Neural progenitor cell (in vitro differentiated cells): ENCODE measurements at places on chromosomes 11 and 22.

DNA sequence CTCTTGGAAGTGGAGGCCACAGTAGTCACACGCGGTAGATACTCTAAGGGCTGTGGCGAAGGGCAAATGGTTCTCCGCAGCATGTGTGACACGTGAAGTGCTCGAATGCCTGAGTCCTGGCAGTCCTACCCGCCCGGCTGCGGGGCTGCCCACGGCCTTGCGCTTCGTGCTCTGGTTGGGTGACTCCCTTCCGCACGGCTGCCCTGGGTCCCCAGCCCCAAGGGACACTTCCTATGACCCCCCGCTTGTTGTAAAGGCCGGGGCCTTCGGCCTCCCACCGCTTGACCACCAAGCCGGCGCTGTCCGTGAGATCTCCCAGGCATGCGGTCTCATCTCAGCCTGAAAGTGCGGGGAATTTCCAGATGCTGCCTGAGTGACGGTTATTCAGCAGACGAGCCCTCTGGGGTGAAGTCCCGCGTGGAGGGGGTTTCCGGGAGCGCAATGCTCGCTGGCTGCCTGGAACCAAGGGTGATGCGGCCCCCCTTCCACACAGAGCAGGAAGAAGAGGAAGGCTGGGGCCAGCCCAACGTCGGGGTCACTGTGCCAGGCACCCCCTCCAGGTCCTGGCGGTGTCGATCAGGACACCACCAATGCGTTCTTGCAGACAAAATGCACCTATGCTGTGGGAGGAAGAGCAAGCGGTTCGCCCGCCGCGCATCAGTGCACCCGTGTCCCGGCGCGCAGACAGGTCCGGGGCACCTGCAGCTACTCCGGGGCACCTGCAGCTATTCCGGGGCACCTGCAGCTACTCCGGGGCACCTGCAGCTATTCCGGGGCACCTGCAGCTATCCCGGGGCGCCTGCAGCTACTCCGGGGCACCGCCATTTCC, 171.2 kb downstream of the OPCML start:
- no peaks in the 10 kb centered on the region for H3K36me3 ChIP-seq
- no peaks in the 10 kb centered on the region for H3K27me3 ChIP-seq
- DNase-seq: no peak
- H3K27ac ChIP-seq: no peak overlapping the region
- H3K4me3 ChIP-seq: no peak overlapping the region

GRCh38 chr11:63406458-63406857, 36.9 kb downstream of the SLC22A9 start:
- H3K36me3 ChIP-seq: no peaks in the 10 kb centered on the region
- no peaks in the 10 kb centered on the region for H3K27me3 ChIP-seq
- no peak for DNase-seq
- H3K4me3 ChIP-seq: no peak overlapping the region
- no peak overlapping the region for H3K27ac ChIP-seq

DNA sequence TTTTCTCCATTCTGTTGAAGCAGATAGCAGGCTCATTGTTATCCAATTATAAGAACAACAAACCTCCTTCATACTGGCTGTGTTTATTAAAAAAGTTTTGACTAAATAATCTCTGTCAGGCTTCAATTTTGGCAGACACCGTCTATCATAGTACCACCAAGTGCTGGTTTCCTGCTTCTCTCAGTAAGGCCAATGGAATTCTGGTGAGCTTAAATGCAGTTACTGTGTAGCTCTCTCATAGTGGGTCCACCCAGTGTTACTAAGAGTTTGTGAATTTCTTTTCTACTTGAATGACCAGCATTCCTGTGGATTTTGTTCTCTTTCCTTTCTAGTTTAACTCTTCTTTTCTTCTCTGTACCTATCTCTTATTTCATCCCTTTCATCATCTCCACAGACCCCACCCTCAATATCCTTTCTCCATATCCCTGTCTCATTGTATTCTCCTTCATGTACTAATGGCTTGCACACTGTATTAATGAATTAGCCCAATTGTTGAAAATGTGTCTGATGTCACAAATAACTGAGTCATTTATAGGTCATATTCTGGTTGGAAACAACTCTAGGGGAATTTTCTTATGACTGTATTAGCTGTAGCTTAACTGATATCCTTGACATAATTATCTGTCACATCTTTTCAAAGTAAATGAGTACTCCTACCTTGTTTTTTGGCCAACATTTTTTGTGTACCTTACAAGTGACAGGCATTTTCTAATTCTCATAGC, 372.1 kb downstream of the FAT3 start:
- H3K36me3 ChIP-seq: no peaks in the 10 kb centered on the region
- no peak for DNase-seq
- no peaks in the 10 kb centered on the region for H3K4me1 ChIP-seq
- H3K4me3 ChIP-seq: no peak overlapping the region
- H3K27me3 ChIP-seq: no peaks in the 10 kb centered on the region

GRCh38 chr11:613369-613968, 2.3 kb downstream of the IRF7 start:
- H3K4me1 ChIP-seq: no peaks in the 10 kb centered on the region
- no peaks in the 10 kb centered on the region for H3K36me3 ChIP-seq
- no peaks in the 10 kb centered on the region for H3K27me3 ChIP-seq
- no peak overlapping the region for H3K27ac ChIP-seq
- DNase-seq: peak; percentile 92
- no peak overlapping the region for H3K4me3 ChIP-seq

- no peak overlapping the region for H3K4me3 ChIP-seq
- H3K27me3 ChIP-seq: no peaks in the 10 kb centered on the region
- peaks cover 4% of the 10 kb centered on the region for H3K36me3 ChIP-seq
- DNase-seq: no peak
Measured at GRCh38 chr11:11871991-11872401, 30.2 kb downstream of the USP47 start.

GRCh38 chr11:1103401-1104360, 29.0 kb downstream of the MUC2 start:
- H3K4me3 ChIP-seq: no peak overlapping the region
- no peaks in the 10 kb centered on the region for H3K36me3 ChIP-seq
- no peak for DNase-seq
- no peaks in the 10 kb centered on the region for H3K27me3 ChIP-seq
